Stimulated activated CD8-positive, alpha-beta memory T cell treated with anti-CD3 and anti-CD28 coated beads, Interleukin-15, amount 100 ng/mL, for 1 hour (primary cell): ENCODE measurements at places on chromosomes 7 and 10.

- DNase-seq, result no peak
Measured at GRCh38 chr10:45495438-45496152, 121.6 kb downstream of the ALOX5 start.

- no peak for DNase-seq
Measured at GRCh38 chr10:51397695-51398094, 301.7 kb downstream of the CSTF2T start.

DNA sequence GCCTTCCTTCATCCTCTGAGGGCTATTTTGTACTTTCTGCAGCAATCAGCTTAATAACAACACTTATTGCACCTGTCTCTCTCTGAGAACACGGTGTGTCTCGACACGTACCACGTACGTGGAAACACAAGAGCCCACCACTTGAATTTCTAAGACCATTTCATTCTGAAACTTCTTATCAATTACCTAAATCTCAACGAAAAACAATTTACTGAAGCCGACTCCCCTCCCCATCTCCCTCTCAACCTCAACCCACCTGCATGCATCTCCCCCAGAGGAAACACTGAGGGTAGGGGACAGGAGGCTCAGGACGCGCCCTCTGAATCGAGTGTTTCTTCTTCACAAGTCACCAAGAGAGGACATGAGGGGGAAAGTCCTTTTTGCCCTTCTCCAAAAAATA is 278.6 kb downstream of the USP6NL start:
- no peak for DNase-seq

DNA sequence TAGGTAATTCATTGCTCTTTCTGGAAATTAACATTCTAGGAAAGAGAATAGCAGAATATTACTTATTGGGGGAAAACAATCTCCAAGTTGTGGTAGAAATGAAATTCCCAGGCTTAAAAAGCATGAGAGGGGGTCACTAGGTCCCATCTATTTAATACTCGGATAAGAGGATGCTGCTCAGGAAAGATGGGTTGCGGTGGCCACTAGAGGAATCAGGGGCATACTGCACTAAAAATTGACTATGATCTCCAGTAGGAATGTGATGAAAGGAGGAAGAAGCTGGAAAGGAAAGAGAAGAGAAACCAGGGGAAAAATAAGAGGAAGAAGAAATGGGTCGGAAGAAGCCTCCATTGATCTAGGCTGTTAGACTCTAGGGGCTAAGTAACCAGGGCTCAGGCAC is 192.8 kb downstream of the GPAM start:
- no peak for DNase-seq

DNA sequence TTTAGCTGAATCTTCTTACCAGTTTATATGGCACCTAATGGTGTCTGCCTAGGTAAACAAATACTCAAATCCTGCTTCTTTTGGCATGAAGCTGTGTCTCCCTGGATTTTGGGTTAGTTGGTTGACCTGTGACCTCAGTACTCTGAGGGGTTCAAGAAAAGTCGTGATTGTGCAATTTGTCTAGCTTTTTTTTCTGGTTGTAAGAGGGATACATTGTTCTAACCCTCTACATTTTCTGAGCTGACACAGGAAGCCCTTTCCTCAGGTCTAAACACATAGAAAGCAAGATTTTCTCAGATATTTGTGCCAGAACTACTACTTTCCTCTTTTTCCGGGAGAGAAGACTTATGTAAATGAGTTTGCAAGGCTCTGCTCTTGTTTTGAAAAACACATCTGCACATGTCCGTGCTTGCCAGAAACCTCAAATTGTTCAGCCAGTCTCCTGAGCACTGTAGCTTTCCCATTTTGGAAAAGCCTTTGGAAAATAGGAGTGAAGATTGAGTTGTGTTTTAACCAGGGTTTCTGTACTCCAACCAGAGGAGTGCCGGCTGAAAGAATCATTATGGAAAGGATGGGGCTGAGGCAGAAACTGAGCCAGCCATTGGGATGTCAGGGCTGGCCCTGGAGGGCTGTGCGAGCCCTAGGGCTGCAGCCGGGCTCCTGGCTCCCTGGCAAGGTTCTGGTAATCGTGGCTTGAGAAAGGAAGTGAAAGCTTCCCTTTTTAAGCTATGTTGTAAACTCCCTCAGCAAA is 31.3 kb upstream of the CXCL12 start:
- DNase-seq, result no peak

- DNase-seq, result no peak
Measured at GRCh38 chr10:14062528-14063260, 268.0 kb downstream of the FRMD4A start.

GRCh38 chr10:77638321-77639101 is 903 bp upstream of the KCNMA1 start:
- no peak for DNase-seq
